ENCODE measurements at places on chromosomes 11 and 22.

GRCh38 chr22:25334162-25334490 is 114.7 kb downstream of the CRYBB2 start:
- DNase-seq: peak; percentile 44

GRCh38 chr22:46346680-46347405 is 11.3 kb downstream of the TRMU start:
- DNase-seq: peak; percentile 82

GRCh38 chr11:78039919-78040671 is 17.0 kb upstream of the KCTD14 start:
- peak; percentile 76 for DNase-seq

DNA sequence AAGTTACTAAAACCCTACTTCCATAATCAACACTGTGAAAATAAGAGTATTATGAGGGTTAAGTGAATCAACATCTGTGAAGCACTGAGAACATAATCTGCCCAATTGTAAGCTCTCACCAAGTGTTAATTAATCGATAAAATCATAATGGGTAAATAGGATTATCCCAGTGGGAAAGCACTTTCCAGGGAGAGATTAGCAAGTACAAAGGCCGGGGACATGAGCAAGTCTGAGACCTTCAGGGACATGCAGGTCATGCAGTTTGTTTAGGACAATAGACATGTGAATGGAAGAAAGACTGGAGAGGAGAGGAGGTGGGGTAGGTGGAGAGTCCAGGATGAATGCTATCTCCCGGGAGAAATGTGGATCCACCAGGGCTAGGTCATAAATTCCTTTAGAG is 57.8 kb upstream of the FIBIN start:
- no peak for DNase-seq

- no peak for DNase-seq
Measured at GRCh38 chr11:70845591-70846041, 406.8 kb downstream of the SHANK2 start.

- no peak for DNase-seq
Measured at GRCh38 chr22:37661160-37661924, 2.8 kb downstream of the PDXP start.

GRCh38 chr11:70137383-70137782 is 59.3 kb downstream of the ANO1 start:
- DNase-seq: no peak

GRCh38 chr22:44783091-44783490 is 30.7 kb downstream of the ARHGAP8 start:
- no peak for DNase-seq

- no peak for DNase-seq
Measured at GRCh38 chr11:19577976-19578619, 134.5 kb upstream of the NAV2 start.

GRCh38 chr11:126698576-126698975 is 302.0 kb downstream of the KIRREL3 start:
- DNase-seq: no peak

DNA sequence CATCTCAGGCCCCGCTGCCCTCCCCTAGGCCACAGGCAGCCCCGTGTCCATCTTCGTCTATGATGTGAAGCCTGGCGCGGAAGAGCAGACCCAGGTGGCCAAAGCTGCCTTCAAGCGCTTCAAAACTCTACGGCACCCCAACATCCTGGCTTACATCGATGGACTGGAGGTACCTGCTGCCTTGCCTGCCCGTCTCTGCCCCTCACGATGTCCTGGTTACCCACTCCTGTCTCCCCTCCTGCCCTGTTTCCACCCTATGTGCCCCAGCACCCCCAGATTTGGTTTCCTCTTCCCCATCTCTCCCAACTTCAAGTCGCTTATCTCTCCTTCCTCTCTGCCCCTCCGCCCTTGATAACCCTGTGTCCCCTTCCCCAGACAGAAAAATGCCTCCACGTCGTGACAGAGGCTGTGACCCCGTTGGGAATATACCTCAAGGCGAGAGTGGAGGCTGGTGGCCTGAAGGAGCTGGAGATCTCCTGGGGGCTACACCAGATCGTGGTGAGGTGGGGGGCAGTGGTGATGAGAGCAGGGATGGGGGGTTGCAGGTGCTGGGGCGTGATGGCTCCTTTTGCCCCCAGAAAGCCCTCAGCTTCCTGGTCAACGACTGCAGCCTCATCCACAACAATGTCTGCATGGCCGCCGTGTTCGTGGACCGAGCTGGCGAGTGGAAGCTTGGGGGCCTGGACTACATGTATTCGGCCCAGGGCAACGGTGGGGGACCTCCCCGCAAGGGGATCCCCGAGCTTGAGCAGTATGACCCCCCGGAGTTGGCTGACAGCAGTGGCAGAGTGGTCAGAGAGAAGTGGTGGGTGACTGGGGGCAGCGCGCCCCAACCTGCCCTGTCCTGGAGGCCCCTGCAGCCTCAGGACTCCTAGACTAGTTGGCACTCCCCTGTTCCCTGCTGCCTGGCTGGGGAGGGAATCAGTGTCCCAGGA is 930 bp downstream of the SCYL1 start:
- no peak for DNase-seq

DNA sequence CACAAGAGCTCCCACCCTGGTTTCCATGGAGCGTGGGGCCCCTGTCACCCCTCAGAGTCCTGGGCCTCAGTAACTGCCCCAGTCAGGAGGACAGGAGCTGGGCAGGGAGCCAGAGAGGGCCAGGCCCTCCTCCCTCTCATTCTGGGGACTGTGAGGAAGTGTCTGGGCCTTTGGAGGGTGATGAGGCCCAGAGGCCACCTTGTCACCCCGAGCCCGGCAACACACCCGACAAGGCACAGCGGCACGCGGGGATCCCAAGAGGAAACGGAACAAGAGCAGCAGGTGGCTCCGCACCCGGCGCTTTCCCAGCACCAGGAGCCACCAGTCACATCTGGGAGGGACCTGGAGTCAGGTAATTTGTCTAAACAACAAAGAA is 72.1 kb downstream of the CELSR1 start:
- DNase-seq: peak; percentile 41

DNA sequence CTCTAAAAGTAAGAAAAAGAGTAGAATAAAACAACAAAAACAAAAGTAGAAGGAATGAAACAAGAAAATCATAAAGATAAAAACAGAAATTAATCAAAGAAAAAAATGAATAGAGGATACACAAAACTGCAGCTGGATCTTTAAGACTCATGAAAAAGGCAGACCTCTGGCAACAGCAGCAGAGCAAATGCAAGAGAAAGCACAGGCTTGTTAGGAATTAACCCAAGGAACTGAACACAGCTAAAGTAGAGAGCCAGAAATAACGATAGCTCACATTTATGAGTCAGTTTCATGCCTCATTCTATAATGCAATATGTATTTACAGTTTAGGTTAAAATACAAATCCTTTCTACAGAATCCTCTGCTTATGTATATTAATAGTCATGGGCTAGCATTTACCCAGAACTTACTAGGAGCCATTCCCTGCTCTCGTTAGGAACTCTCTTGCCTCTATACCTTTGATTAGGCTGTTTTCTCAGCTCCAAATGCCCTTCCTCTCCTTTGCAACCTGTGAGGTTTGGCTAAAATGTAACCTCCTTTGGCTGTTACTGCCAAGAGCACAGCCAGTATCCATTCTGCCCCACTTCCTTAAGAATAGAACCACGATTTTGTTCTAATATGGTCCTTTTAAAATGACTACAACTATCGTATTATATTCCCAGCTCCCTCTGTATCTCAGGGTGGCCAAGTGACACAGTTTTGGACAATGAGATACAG is 38.3 kb upstream of the NFAM1 start:
- no peak for DNase-seq

DNA sequence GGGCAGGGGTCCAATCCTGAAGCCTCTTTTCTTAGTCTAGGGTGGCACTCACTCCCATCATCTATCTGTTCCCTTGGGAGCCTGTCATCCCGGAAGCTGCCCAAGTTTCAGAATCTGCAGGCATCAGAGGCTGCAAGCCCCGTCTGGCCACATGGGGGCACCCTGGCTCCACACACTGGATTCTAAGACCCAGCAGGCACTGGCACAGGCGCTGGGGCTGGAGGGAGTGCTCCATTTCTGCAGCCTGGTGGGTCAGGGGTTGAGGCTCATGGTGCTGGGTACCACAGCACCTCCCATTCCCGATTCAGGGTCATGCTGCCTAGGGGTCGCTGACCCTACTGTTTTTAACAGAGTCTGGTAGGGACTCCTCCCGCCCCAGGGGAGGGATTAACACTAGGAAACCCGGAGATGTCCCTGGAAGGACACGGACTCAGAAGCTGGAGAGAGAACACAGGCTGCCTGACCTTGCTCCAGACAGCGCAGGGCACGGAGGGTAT is 243.9 kb upstream of the SYN3 start:
- DNase-seq: peak; percentile 82

- DNase-seq: no peak
Measured at GRCh38 chr11:60344146-60344545, 17.1 kb downstream of the MS4A6E start.

DNA sequence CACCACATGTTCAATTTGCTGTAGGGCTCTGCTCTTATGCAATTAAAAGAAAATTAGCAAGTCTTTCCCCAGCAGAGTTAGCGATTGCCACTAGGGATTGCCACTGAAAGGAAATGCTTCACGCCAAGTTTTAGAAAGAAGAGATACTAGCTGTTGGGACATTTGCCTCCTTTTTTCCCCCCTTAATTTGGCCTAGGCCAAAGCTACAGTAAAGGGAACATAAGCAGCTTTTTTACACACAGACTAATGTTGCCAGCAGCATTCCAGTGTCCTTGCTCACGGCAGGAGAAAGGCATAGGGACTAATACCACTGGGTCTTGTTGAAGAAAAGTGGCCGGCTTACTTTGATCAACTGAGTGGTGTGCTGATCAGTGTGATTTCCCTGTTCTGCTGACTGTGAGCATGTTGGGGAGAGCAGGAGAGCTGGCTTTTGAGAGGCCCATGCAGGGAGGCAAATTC is 71.2 kb downstream of the PHF21A start:
- DNase-seq: peak; percentile 25

DNA sequence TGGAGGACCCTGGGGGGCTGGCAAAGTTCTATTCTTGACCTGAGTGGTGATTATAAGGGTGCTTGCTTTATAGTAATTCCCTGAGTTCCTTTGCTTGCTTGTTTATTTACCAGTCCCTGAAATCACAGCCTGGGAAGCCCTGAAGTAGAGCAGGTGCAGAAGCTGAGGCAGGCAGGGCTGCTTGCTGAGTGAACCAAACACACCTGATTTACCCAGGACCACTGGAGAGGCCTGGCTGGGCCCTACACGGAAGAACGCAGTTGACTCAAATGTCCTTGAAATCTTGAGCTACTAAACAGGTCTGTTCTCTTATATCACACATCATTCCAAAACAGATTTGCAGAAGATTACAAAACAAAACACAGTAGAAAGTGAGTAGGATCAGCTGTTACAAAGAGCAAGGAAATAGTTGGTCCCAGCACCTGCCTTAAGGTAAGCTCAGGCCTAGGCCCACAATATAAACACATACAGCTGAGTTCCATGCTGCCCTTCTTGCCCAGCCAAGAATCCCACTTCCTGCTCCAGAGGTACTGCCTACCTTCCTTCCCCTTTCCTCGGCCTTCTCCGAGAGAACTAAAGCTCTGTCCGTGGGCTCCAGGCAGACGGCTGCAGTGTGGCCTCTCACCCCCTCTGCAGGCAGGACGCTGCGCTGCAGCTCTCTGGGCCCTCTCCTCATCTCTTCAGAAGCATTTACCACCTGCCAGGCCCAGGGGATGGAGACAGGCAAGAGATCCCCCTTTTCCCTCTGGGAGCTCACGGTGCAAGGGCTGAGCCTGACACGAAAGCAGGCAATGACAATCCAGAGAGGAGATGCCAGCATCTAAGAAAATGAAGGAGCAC is 46.1 kb upstream of the SCUBE2 start:
- DNase-seq: peak; percentile 87

DNA sequence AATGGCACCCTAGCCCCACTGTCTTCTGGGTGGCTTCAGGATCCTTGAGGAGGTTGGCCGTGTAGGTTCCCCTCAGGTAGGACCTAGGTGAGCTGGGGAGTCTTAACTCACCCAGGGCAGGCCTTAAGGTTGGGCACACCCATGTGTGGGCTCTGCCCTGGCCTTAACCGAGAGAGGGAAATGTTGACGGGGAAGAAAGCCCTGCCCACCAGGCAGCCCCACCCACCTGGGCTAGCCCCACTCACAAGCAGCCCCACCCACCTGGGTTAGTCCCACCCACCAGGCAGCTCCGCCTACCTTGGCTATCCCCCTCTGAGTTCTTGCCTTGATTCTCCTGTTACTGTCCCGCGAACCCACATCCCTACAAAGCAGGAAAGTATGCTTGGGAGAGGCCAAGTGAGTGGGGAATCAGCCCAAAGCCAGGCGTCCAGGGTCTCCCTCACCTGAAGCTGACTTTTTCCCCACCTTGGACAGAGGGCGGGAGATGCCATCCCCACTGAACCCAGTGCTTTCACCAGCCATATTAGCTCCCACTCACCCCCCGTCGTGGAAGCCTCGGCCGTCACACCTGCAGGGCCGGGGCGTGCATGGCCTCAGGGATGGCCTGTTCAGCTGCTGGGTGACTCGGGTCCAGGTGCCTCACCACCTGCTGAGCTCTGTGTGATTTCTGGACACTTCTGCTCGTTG is at the start of gene MYEOV:
TSS of gene MYEOV (plus strand) at position 337 of the 687 bp plus-strand sequence. CDS start 1,200 bp downstream, outside the sequence.
- no peak for DNase-seq

- no peak for DNase-seq
Measured at GRCh38 chr11:130796828-130797227, 119.5 kb downstream of the SNX19 start.

- no peak for DNase-seq
Measured at GRCh38 chr22:17880020-17880419, 105.8 kb upstream of the BID start.

GRCh38 chr11:33515347-33515746 is 185.3 kb downstream of the C11orf91 start:
- peak; percentile 6 for DNase-seq

DNA sequence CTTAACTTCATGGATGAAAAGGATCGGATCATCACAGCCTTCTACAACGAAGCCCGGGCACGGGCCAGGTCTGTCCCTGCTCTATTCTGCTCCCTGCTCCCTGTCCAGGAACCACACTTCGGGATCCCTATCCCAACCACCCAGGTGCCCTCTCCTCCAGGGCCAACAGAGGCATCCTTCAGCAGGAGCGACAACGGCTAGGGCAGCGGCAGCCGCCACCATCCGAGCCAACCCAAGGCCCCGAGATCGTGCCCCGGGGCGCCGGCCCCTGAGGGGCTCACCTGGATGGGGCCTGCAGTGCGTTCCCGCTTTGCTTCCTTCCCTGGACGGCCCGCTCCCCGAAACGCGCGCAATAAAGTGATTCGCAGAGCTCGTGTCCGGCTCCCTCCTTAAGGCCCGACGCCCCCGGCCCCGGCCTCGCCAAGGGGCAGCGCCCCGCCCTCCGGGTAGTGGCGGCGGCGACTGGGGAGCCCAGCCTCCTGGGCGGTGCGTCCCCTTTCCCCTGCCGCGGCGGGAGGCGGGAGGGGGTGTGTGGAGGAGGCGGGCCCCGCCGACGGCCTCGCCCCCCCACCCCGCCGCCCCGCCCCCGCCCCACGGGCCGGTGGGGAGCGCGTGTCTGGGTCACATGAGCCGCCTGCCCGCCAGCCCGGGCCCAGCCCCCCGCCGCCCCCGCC is at the start of gene VEGFB:
TSS of gene VEGFB (plus strand) at position 672 of the 674 bp plus-strand sequence. CDS start 250 bp downstream, outside the sequence.
- DNase-seq: peak; percentile 72

GRCh38 chr11:109076870-109077269 is 345.1 kb upstream of the C11orf87 start:
- no peak for DNase-seq
